Activated T-cell treated with anti-CD3 and anti-CD28 coated beads for 1 hour (primary cell): ENCODE measurements at places on chromosomes 1 and 21.

- no peak for DNase-seq
Observed at GRCh38 chr1:214236477-214236876, 44.5 kb upstream of the SMYD2 start.

GRCh38 chr1:116910379-116911187, 867 bp downstream of the PTGFRN start:
- peak; percentile 40 for DNase-seq

- DNase-seq = no peak
Observed at GRCh38 chr1:22791831-22792347, 81.2 kb downstream of the EPHB2 start.

DNA sequence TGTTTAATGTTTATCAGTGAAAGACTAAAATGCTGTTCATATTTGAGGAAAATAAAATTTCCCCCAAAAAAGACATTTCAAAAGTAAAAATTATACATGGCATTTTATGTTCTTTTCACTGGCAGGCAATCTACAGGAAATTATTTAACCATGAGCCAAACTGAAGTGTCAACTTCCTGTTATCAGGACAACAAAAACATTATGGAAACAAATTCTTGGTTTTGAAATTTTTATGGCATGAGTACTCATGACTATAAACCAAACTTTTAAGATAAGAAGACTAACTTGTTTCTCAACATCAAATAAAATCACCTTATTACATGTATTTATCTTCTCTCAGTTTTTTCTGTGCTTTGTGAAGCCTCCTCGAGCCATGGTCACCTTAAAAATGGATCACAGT, 698.6 kb downstream of the LTN1 start:
- DNase-seq = no peak

DNA sequence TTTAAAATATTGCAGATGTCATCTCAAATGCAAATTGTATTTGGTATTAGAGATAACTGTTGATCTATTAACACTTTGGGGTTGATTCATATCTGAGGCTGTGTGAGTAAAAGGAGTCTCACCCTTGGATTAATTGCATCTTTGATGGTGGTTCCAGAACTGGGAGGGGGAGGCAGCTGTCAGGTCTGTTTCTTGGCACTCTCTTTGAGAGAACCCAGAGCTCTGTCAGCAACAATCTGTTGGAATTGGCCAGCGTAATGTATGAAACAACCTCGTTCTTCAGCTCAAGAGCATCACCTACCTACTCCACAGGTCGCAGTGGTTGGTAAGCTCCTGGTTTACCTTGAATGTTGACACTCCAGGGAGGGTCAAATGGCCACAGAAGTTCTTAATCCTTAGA, 424.1 kb downstream of the CAMTA1 start:
- DNase-seq = no peak

GRCh38 chr1:4664606-4665005, 10.2 kb downstream of the AJAP1 start:
- no peak for DNase-seq

DNA sequence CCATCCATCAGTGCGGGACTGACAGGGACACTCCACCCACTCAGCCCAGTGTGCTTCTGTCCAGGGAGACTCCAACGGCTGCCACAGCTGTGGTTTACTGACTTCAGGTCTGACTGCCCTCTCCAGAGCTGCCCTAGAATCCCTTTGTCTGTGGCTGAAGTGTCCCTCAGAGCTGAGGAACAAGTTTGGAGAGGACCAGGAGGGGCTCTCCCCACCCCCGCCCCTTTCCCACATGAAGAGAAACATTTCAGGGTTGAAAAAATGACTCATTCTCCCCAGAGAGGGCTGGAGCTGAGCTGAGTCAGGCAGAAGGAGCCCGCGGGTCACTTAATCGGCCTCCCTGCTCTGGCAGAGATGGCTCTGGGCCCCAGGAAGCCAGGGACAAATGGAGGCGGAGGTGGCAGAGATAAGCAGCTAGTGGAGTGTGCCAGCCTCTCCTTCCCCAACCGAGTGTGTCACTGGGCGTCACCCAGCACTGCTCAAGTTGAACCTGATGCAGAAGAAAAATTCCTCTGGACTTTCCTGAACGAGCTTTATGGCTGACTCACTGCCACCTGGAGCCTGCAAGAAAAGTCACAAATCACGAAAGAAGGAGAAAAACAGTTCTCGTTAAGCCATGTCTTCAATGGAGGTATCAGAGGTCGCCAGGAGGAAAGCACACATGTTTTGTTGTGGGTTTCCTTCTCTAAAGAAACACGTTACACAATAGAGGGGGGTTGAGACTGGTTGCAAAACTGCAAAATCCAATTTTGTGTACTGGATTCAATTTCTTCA, 34.3 kb upstream of the ECE1 start:
- peak; percentile 41 for DNase-seq

DNA sequence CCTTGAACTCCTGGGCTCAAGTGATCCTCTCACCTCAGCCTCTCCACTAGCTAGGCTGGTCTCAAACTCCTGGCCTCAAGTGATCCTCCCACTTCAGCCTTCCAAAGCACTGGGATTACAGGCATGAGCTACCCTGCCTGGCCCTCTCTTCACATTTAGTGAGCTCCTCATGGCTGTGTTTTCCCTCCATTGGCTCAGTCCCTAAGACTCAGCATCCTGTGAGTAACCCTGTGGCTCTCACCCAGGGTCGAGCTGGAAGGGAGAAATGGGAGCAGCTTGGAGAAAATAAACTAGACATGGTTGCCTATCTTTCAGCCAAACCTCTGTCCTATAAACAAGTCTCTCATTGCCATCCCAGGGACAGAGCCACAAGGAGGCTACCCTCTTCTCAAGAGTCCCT, 17.5 kb downstream of the NCF2 start:
- no peak for DNase-seq

GRCh38 chr1:183517401-183517800, 45.1 kb downstream of the SMG7 start:
- DNase-seq = no peak

- no peak for DNase-seq
Observed at GRCh38 chr1:115980998-115981993, 5.0 kb downstream of the SLC22A15 start.

DNA sequence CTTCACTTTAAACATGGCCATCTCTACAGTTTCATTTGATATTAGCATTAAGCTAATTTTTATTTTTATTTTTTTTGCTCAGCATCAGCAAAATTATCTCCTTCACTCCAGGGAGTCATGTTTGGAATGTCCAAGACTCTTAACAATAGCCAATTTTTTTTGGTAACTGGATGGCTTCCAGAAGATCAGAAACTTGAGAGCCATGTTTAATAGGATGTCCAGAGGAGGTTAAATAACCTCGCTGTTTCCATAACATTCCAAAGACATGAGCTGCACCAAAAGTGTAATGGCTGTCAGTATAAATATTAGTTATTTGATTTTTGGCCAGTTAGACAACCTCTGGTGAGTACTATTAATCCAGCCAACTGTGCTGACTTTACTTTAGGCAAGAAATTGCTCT, 80.7 kb downstream of the DNTTIP2 start:
- no peak for DNase-seq

DNA sequence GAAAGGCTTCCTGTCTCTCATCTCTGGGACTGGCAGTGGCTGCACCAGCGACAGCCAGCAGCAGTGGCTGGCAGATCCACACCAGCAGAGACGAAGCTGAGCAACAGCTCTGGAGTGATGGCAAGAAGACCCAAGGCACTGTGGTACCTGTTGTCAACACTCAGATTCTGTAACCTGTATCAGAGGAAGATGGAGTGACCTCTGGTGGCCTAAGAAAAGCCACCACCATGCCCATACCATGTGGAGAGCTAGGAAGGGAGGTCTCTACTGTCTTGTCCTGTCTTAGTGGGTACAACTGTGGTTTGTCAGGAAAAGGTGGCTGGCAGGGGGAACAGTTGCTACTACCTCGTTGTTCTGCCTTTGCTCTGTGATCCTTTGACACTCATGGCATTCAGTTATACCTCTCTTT, 22.5 kb upstream of the RHBDL2 start:
- no peak for DNase-seq

DNA sequence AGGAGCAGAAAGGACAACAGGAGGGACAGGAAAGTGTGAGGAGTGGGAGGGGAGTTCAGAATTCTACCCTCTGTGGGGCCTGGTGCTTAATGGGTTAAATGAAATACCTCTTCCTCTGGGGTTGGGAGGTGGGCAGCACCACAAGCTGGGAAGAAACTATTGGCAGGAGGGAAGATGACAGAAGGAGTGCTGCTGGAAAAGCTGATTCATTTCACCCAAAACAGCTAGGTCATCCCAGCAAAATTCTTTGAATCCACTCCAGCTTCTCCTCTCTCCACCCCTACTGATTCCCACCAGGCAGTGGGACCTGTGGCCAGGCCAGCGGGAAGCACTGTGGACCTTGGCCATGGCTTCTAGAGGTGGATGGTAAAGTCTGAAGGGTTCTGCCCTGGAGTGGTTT, 12.8 kb downstream of the BCAN start:
- no peak for DNase-seq

GRCh38 chr21:46080171-46081021, 17.5 kb upstream of the COL6A2 start:
- no peak for DNase-seq

DNA sequence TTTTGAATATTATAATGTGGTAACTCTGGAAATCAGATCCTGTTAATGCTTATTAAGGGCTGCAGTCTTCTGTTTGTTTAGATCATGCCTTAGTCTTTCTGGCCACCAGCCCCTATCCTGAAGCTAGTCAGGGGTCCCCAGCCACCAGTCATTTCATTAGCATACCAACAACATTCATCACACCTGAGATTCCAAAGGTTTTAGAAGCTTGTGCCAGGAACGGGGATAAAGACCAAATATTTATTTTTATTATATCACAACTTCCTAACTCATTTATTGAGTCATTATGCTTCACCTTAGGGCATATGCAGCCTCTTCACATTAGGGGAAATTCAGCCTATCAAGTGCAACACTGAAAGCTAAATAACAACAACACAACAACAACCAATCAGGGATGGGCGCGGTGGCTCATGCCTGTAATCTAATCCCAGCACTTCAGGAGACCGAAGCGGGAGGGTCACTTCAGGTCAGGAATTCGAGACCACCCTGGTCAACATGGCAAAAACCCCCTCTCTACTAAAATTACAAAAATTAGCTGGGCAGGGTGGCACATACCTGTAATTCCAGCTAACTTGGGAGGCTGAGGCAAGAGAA, 2.9 kb upstream of the PSEN2 start:
- no peak for DNase-seq

DNA sequence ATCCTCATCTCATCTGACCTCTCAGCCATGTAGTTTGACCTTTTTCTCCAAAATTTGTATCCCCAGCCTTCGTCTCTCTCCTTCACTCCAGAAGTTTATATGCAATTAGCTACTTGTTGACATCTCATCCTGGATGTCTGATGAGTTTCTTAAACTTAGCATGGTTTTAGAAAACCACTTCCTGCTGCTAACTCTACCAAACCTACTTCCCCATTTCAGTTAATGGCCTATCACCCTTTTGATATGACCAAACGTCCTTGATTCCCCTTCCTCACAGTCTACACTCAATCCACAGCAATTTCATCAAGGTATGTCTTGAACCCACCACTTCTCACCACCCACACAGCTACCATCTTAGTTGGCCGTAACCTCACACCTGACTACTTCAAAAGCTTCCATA, 121.9 kb downstream of the LRRC40 start:
- no peak for DNase-seq

DNA sequence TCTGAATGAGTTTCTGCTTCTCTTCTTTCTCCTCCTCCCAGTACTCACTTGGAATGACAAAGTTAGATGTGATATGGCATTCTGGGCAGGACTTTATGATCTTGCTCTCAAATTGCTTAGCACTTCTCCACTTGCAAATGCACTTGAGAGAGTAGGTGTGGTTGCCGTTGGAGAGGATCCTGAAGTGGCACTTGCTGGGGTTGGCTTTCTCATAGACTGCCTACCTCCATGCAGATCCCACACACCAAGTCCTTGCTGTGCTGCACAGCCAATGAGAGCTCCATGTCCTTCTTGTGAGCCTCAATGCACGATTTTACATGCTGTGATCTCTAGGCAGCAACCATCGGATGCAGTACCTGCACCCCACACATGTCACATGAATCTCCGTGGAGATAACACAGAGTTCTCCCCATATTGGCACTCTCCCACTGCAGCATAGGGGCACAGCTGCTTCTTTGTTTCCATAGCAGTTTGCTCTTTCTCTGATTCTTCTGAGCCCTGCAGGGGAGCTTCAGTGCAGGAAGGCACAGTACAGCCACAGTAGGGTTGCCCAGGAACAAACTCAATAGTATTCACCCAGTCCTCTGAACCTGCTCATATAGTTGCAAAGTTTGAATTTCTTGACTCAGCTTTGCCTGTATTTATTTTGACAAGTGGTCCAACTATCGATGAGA, 45.2 kb downstream of the ZNF691 start:
- DNase-seq = no peak

DNA sequence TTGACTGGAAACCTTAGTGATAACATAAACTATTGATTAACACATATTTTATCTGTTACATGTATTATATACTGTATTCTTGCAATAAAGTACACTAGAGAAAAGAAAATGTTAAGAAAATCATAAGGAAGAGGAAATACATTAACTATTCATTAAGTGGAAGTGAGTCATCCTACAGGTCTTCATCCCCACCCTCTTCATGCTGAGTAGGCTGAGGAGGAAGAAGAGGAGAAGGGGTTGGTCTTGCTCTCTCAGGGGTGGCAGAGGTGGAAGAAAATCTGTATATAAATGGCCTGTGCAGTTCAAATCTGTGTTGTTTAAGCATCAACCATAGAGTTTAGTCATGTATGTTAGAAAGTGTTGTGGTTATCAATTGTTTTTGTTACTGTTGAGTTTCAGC, 66.1 kb upstream of the CHODL start:
- DNase-seq = no peak

DNA sequence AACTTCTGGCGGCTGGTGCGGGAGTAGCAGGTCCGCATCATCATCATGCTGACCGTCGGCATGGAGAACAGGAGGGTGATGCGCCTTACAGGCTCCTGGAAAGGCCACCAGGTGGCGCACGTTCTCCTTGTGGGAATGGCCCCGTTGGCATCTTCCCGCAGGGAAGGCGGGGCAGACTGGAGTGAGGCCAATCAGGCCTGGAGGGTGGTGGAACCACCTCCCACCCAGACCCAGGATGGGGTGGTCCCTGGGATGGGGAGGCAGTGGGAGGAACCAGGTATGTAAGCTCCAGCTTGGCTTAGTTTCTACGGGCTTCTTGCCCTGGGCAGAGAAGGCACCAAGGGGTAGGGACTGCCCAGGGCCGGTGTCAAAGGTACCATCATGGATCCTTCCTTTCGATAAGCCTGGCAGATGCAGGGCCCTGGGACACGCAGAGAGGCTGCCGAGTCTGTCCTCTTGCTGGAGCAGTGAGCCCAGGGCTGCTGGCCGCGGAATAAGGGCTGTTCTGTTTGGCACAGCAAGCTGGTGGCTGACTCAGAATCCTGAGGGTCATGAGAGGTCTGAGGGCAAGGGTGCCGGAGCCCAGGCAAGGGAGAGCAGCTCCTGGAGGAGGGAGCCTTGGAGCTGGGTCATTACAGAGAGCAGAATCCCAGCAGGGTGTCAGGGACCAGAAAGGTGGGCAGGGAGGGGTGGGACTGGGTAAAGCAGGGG, 8.7 kb upstream of the LGR6 start:
- DNase-seq = peak; percentile 62

- DNase-seq = no peak
Observed at GRCh38 chr1:30270461-30270860, 452.9 kb downstream of the MATN1 start.

GRCh38 chr21:44947930-44948331, 8.1 kb downstream of the SLX9 start:
- no peak for DNase-seq
